Activated CD4-positive, alpha-beta memory T cell treated with anti-CD3 and anti-CD28 coated beads for 36 hours (primary cell): ENCODE measurements at places on chromosomes 11 and 22. TPM values are rescaled to one million over a fixed set of nuclear protein-coding genes. Genes with fewer than 3 reads are reported as not detected.
A peak's percentile ranks its signal among the peaks of the same experiment; 100 is the strongest.

The UBQLN3 gene
- total RNA-seq: not detected

The GLYATL2 gene
- total RNA-seq: not detected

- no peak overlapping the region for H3K27ac ChIP-seq
- no peak for DNase-seq
- peaks cover 4% of the 10 kb centered on the region for H3K4me1 ChIP-seq
- H3K4me3 ChIP-seq: no peak overlapping the region
- H3K36me3 ChIP-seq: no peaks in the 10 kb centered on the region
- peaks cover 11% of the 10 kb centered on the region for H3K27me3 ChIP-seq
Observed at GRCh38 chr11:32311346-32312065, 123.8 kb downstream of the WT1 start.

- H3K27ac ChIP-seq: no peak overlapping the region
- peaks cover 14% of the 10 kb centered on the region for H3K4me1 ChIP-seq
- H3K36me3 ChIP-seq: no peaks in the 10 kb centered on the region
- no peak for DNase-seq
- H3K4me3 ChIP-seq: no peak overlapping the region
- H3K27me3 ChIP-seq: peaks cover 21% of the 10 kb centered on the region
Observed at GRCh38 chr11:19772480-19772879, 59.8 kb downstream of the NAV2 start.

GRCh38 chr22:20111689-20112622 lies 3.9 kb upstream of the RANBP1 start:
- peak overlapping the region; percentile 81 for H3K27ac ChIP-seq
- H3K4me1 ChIP-seq: peaks cover 19% of the 10 kb centered on the region
- H3K27me3 ChIP-seq: no peaks in the 10 kb centered on the region
- peaks cover 22% of the 10 kb centered on the region for H3K36me3 ChIP-seq
- no peak for DNase-seq

The ZNF214 gene
- not detected for total RNA-seq

DNA sequence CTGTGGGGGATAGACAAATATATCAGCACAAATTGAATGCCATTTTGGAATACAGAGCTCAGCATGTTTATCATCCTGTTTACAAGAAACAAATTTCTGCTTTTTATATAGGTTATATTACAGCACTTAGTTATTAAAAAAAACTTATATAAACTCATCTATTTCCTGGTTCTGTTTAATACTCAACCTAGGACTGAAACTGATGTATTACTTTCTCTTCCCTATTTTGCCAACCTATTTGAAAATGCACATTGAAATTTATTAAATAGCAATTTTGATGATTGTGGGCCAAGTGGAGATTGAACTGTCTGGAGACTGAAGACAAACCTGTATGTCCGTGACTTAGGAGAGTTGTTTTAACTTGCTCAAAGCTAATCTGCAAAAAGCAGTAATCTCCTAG lies 288.3 kb upstream of the ANO3 start:
- H3K27me3 ChIP-seq: no peaks in the 10 kb centered on the region
- H3K36me3 ChIP-seq: no peaks in the 10 kb centered on the region
